T-helper 1 cell (primary cell): ENCODE measurements at places on chromosomes 6 and 20.

DNA sequence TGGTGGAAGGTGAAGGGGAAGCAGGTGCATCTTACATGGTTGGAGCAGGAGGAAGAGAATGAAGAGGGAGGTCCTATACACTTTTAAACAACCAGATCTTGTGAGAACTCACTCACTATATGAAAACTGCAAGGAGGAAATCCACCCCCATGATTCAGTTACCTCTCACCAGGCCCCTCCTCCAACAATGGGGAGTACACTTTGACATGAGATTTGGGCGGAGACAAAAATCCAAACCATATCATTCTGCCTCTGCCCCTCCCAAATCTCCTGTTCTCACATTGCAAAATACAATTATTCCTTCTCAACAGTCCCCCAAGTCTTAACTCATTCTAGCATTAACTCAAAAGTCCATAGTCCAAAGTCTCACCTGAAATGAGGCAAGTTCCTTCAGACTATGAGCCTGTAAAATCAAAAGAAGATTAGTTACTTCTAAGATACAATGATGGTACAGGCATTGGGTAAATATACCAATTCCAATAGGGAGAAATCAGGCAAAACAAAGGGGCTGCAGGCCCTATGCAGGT is 60.5 kb downstream of the EDN1 start:
- DNase-seq = no peak

DNA sequence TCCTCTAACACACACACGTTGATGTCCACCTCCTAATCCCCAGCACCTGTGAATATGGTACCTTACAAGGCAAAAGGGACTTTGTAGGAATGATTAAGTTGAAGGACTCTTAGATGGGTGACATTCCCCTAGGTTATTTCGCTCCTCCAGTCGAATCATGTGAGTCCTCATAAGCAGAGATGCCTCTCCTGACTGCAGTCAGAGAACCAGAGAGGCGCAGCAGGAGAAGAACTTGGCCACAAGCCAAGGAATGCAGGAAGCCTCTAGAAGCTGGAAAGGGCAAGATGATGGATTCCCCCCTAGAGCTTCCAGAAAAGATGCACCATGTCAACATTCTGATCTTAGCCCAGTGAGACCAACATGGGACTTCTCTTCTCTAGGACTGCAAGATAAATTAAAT is 133.1 kb upstream of the PTPRT start:
- DNase-seq = no peak

DNA sequence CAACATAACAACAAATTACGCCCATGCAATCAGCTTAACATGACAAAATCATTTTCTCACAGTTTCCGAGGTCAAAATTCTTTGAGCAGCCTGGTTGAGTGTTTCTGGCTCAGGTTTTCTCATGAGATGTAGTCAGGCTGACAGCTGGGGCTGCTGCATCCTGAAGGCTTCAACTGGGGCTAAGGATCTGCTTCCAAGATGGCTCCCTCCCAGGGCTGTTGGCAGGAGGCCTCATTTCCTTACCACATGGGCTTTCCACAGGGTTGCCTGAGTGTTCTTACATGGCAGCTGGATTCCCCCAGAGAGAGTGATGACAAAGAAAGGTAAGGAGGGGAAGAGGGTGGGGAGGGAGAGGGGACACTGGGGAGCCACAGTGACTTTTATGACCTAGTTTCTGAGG is 63.1 kb upstream of the NNAT start:
- no peak for DNase-seq

DNA sequence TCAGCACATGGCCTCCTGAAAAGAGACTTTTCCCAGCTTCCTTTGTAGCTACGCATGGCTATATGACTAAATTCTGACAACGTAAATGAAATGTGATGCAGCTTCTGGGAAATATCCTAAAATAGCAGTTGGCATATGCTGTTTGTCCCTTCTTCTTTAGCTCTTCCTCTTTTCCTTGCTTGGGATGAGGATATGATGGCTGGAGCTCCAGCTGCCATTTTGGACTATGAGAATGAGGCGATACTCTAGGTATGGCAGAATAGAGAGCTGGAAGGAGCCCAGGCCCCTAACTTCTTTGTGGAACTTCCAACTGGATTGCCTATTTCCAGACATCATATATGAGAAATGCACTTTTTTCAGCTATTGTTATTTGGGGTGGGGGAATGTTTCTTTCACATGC is 5.3 kb upstream of the ZFP64 start:
- no peak for DNase-seq

GRCh38 chr6:26195376-26195923 is 108.2 kb downstream of the HFE start:
- peak; percentile 65 for DNase-seq

- no peak for DNase-seq
Observed at GRCh38 chr6:40419377-40419776, 167.8 kb downstream of the LRFN2 start.

GRCh38 chr6:8182902-8183665 is 80.7 kb upstream of the EEF1E1 start:
- DNase-seq = no peak

- DNase-seq = no peak
Observed at GRCh38 chr6:116395647-116396046, 24.9 kb downstream of the DSE start.

DNA sequence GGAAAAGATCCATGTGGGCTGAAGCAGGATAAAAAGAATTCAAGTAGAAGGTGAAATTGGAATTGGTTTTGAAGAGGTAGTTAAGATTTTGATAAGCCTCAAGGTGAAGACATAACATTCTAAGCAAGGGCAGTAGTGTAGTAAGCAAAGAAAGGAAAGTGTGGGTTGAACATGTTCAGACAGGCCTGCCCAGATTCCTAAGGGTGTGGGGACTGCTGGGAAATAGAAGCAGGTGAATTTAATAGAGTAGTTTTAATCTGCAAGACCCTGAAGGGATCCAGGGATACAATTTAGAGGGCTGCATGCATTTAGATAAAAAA is 19.1 kb downstream of the TAB2 start:
- DNase-seq = no peak

DNA sequence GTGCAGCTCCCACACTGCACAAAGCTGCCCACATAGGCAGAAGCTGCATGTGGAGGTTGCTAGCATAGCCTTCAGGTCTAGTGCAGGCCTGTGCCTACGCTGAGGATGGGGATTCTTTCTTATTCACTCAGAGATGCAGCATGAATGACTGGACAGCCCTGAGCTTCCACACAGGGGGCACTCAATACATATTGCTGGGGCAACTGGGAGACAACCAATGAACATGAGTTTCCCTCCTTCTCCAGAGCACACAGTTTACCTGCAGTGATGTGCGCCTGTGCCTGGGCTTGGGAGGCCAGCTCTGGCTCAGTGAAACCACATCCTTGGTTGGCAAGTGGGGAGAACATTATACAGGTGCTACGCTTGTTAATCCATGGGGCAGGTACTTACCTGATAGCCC is 389.9 kb downstream of the RNGTT start:
- DNase-seq = no peak

- DNase-seq = no peak
Observed at GRCh38 chr20:19880256-19881079, 122.4 kb downstream of the RIN2 start.

- DNase-seq = no peak
Observed at GRCh38 chr20:37142708-37143107, 36.4 kb upstream of the RPN2 start.

- no peak for DNase-seq
Observed at GRCh38 chr20:46035713-46036112, 6.7 kb downstream of the SLC12A5 start.

GRCh38 chr20:38225900-38226263 is 34.7 kb downstream of the KIAA1755 start:
- no peak for DNase-seq

DNA sequence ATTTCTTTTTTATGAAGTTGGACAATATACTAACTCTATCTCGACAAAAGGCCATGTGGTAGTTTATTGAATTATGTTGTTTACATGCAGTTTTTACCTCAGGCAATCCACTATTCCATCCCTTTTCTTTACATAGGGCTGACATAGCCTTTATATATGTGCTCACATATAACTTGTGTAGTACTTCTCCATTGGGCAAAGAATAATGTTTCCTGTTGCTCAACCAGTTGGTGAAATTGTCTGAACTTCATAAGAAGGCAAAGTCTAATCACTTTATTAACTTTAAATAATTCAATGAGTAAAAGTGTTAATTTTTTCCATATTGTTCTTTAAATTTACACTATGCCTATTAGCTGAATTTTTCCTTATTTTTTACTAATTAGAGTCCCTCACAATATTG is 1272.1 kb downstream of the EPHA7 start:
- DNase-seq = no peak

GRCh38 chr6:2900221-2900807 is 2.8 kb downstream of the SERPINB9 start:
- DNase-seq = no peak

- DNase-seq = no peak
Observed at GRCh38 chr6:109503327-109504224, 20.6 kb upstream of the ZBTB24 start.

GRCh38 chr6:72890233-72890632 is 268.4 kb downstream of the KCNQ5 start:
- no peak for DNase-seq

DNA sequence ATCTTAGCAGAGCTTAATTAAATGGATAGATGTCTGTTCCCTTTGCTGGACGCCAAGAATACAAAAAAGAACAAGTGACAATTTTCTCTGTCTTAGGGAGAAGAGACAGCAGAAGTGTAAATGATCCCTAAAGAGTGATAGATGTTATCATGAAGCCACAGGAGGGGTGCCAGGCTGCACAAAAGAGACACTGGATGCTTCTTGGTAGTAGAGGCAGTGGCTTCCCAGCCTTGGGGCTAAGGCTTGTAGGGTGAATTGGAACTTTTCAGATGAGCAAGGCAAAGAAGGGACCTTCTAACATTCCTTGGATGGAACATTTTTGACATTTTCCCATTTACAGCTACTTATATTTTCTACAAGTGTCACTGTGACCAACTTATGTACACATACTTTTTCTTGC is 58.0 kb downstream of the CCN2 start:
- no peak for DNase-seq

DNA sequence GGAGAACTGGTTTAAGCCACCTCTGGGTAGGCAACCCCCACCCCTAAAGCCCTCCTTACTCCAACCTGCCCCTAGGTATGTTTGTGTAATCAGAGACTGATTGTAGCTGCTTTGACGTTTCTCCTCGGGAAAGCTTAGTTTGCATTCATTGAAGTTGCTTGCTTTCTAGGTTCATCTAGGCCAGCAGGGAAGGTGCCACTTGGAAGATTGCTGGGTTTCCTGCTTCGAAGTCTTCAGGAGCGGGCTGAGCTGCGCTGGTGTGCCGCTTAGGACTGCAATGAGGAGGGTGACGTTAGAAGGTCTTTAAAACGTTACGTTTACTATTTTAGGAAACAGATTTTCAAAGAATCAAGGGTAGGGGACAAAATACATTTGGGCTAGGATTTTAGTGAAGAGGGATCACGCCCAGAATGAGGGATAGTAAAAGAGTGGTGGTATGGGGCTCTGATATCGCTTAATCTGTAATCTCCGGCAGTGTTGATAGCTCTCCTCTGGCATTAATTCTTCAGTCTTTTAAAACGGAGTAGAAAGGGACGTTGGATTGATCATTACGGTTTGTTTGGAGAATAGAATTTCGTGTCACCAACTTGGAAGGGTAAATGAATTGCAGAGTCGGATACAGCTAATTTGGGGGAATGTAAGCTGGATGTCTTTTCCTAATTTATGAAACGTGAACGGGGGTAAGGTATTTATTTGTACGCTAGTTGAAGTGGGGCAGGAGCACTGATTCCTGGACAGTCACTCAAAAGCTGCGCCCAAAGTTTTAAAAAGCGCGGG is 92.6 kb upstream of the PRDM1 start:
- DNase-seq = no peak

DNA sequence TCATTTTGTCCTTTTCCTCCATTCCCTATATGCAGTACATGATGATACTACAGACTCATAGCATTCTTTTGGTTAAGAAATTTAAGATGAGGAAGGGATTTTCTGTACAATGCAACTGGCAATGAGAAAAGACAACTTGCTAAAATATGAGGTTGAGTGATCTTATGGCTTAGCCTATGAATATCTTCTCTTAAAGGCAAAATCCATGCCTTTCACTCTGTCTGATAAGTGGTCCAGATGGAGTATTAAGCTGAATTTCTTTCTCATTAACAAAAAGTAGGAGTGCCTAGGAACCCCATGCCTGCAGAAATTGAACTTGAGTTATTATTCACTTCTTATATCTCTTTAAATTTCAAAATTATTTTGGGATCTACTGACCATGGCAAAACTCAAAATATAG is 135.3 kb downstream of the GRIK2 start:
- DNase-seq = no peak

DNA sequence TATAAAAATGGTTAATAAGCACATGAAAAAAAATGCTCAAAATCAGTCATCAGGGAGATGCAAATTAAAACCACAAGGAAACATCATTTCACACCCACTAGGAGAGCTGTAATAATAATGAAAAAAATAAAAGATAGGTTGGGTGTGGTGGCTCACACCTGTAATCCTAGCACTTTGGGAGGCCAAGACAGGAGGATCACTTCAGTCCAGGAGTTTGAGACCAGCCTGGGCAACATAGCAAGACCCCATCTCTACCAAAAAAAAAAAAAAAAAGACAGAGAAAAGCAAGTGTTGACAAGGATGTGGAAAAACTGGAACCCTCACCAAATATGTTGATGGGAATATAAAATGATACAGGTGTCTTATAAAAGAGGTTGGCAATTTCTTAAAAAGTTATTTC is 3.0 kb upstream of the MYLK4 start:
- no peak for DNase-seq

DNA sequence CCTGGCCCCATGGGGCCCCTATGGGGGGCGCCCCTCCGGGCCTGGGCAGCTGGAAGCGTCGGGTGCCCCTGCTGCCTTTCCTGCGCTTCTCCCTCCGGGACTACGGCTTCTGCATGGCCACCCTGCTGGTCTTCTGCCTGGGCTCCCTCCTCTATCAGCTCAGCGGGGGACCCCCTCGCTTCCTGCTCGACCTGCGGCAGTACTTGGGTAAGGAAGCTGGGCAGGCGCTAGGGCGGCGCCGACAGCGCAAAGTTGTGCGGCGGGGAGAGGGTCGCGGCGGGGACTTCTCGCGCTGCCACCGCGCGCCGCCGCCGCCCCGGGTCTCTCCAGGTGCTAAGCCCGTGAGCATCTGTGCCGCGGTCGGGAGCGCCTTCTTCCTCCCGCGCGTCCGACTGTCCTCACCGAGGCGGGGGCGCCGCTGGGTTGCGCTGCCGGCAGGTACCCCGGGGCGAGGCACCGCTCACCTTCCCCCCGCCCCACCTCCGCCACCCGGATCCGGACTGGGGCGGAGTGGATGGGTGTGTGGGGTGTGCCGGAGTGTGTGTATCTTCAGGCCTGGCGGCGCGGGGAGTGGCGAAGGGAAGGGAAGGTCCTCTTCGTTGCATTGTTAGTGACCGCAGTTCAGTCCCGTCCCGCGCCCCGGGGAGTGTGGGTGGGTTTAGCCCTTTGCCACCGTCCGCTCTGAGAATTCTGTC is 788 bp downstream of the UST start:
- DNase-seq = no peak
